ENCODE measurements at places on chromosomes 5 and 9. TPM values are rescaled to one million over a fixed set of nuclear protein-coding genes. Genes with fewer than 3 reads are reported as not detected.

- no peak for DNase-seq
Observed at GRCh38 chr5:169703813-169704212, 66.7 kb downstream of the DOCK2 start.

GRCh38 chr9:126293522-126293889 lies 33.1 kb upstream of the MVB12B start:
- DNase-seq = no peak

DNA sequence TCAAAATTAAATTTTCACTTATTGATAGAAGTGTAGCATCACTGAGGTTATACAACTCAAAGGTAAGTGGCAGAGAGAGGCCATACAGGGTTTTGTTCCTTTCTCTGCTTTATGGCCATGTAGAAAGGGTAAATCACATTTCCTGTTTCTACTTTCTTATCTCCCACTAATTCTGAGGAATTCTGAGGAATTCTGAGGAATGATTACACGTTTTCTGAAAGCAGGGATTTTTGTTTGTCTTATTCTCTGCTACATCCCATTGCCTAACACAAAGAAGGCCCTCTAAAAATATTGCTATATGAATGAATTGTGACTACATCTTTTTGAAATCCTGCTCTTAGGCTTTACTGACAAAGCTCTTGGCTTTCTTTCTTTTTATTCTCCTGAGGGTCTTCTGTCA lies 516.9 kb upstream of the ZNF608 start:
- DNase-seq = peak; percentile 9

Gene CNTNAP3B
- total RNA-seq = 4.1 TPM

DNA sequence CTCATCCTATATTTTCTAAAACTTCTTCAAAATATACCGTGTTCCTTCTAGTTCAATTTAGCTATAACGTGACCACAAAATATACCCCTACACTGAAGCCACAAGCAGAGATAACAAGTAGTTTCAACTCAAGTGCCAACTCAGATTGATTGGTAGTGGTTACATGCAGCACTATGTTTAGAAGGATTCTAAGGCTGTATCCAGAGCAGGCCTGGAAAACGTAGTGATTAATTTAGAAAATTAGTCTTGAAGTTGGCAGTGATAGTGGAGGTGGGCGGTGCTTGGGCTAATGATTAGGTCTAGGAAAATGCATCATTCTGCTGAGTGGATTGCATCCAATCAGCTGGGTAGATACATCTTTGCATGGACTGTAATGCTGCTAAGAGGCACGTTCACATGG lies 61.5 kb downstream of the MAMDC2 start:
- no peak for DNase-seq

Gene SEMA4D
- total RNA-seq = 5.0 TPM

- DNase-seq = no peak
Observed at GRCh38 chr9:6771722-6772121, 13.9 kb downstream of the KDM4C start.

Gene TSSK1B
- not detected for total RNA-seq

DNA sequence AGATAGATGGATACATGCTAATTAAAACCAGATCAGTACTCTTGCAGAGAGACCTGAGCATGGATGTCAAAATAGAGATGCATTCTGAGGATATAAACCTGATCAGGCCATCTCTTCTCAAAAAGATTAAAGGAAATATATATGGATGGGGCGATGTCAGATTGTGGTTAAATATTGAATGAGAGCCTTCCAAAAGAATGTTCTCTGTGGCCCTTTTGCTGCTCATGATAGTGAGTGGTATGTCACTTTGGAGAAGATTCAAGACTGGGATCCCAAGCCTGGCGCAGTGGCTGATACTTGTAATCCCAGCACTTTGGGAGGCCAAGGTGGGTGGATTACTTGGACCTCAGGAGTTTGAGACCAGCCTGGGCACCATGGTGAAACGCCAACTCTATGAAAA lies 20.5 kb downstream of the ZNF131 start:
- no peak for DNase-seq

Gene DMRT2
- not detected for total RNA-seq

DNA sequence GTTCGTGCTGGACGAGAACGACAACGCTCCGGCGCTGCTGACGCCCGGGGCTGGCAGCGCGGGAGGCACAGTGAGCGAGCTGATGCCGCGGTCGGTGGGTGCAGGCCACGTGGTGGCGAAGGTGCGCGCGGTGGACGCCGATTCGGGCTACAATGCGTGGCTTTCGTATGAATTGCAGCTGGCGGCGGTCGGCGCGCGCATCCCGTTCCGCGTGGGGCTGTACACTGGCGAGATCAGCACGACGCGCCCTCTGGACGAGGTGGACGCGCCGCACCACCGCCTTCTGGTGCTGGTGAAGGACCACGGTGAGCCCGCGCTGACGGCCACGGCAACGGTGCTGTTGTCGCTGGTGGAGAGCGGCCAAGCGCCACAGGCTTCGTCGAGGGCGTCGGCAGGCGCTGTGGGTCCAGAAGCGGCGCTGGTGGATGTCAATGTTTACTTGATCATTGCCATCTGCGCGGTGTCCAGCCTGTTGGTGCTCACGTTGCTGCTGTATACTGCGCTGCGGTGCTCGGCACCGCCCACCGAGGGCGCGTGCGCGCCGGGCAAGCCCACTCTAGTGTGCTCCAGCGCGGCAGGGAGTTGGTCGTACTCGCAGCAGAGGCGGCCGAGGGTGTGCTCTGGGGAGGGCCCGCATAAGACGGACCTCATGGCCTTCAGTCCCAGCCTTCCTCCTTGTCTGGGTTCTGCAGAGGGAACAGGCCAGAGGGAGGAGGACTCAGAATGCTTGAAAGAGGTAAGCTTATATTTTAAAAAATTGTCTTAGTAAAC lies 2.2 kb downstream of the PCDHA13 start:
- no peak for DNase-seq

Gene FLT4
- 0.31 TPM for total RNA-seq

- no peak for DNase-seq
Observed at GRCh38 chr5:17204133-17204489, 13.3 kb upstream of the BASP1 start.

DNA sequence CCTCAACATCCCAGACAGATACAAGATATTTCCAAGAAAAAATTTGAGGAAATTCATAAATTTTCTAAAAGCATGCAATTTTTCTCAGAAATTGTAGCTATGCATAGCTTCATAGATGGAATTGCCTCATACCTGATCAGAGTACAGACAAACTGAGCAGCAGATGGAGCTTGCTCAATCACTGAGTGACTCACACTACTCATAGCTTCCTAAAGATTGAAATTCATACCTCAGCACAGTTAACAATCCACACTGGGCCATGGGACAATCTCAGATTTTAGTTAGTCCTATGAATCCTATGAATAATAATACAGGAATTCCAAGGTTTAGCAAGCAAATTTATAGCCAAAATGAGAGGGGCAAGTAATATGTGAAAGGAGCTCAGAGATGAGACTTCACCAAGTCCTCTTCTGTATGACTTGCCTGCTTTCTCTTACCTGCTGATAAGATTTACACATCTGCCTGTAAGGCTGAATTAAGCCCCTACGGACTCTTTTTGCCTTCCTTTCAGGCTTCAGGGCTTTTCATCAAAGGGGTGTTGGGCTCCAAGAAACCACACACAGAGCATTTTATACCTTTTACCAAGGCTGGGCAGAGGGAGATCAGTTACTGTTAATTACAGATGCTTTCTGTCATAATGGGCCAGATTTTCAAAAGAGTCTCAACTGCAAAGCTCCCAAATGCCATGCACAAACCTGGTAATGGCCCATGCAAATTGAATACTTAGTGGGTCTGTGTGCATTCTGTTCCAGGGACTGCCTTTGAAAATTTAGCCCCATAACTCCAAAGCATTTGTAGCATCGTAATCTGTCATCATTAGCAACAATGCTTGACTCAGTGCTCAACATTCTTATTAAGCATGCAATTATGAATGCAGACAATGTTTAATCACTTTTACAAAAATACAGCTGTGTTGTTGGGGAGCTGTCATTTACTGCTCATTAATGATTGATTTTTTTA lies 439.3 kb downstream of the DTWD2 start:
- peak; percentile 65 for DNase-seq

GRCh38 chr5:57302643-57303042 lies 128.8 kb downstream of the GPBP1 start:
- DNase-seq = peak; percentile 44

Gene SPINK6
- 1.2 TPM for total RNA-seq

GRCh38 chr9:124495126-124496074 lies 11.8 kb downstream of the NR5A1 start:
- no peak for DNase-seq

Gene PRKAA1
- total RNA-seq = 58.3 TPM

- DNase-seq = no peak
Observed at GRCh38 chr9:128213746-128214497, 10.7 kb downstream of the DNM1 start.

DNA sequence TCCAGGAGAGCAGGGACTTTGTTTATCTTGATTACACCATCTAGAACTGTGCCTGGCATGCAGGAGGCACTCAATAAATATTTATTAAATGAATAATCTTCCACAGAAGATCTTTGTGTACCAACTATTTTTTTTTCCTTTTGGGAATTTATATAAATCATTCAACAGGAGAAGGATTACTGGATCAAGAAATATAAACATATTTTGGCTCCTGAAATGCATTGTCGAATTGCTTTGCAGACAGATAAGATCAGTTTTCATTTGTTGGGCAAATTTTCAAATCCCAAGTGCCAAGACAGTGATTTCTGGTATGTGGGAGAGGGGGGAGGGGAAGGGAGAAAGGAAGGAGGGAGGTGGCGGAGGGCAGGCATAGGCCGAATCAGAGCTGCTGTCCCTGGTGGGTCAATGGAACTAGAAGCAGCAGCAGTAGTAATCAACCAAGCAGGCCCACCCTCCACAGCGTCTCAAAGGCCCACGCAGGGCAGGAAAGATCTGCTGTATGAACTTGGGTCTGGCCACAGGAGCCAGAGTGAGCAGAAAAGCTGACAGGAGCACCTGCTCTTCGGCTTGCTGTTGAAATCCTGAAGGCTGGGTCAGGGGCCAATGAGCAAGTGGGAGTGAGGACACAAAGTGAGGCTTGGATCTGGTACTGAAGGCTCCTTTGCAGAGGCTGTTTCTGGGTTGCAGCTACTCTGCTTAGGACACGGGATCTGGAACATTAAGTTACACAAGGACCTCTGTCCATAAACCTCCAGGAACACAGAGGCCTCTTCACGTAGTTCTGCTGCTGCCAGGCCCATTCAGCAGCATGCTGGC lies 15.8 kb upstream of the TRAF1 start:
- DNase-seq = no peak

- no peak for DNase-seq
Observed at GRCh38 chr9:123344192-123344949, 11.6 kb upstream of the CRB2 start.

Gene KIF12
- total RNA-seq = not detected

DNA sequence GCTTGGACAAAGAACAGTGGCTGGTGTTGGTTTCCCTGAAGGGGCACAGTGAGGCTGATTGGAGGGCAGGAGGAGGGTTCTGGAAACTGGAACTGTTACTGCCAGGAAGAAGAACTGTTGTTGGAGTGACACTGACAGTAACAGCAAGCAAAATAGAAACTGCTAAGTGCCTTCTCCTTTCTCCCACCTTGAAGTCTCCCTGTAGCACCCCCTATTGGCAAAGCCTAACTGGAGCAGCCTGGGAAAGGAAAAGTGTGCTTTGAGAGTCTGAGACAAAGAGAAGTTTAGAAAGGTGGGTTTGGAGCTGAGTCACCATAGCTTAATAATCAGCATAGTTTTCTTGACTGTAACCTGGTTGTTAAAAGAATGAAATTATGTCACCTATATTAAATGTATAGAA lies 2.5 kb upstream of the TMEM174 start:
- DNase-seq = peak; percentile 34

GRCh38 chr9:136576269-136576626 lies 30.4 kb upstream of the NOTCH1 start:
- peak; percentile 63 for DNase-seq

DNA sequence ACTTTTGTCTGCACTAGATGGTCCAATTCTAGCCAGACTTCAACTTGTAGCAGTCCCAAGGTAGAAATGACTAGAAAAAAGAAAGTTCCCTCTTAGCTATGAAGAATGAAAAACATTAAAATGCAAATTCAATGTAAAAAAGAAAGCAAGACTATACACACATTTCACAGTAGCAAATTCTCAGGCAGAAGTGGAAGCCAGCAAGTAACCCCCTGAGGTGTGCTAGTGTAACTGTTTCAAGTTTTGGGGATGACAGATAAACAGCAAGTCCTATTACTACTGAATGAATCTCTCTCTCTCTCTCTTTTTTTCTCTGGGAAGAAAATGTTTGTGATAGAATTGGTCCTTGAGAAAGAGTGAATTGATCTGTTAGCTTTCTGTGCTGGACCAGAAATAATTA lies 185.6 kb downstream of the EFNA5 start:
- DNase-seq = no peak

GRCh38 chr9:80794197-80794596 lies 895.1 kb downstream of the TLE1 start:
- DNase-seq = no peak

DNA sequence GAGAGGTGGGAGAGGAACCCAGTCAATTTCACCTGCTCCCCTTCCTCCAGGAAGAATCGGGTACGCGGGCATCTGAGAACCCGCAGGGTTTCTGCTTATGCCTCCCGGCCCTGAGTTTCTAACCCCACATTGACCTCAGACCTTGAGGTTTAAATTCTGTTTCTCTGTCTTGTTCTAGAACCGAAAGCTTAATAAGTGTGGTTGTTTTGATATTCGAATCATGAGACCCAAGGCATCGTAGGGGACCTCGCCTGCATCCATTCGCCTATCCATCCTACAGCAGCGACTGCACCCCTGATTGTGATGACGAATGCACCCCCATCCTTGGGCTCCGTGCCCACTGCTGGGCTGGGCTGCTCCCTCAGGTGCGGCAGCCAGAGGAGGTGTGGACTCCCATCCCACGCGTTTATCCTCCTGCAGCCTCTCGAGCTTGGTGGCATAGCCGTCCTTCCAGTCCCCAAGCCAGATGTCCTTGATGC lies 80.8 kb upstream of the IER5L start:
- no peak for DNase-seq

Gene RASGRF2
- total RNA-seq = 6.4 TPM

- DNase-seq = no peak
Observed at GRCh38 chr9:122071715-122072114, 21.4 kb downstream of the TTLL11 start.

- DNase-seq = peak; percentile 94
Observed at GRCh38 chr9:26955921-26956859, at the start of gene IFT74. Gene IFT74 (plus strand): TSS chr9:26956412. CDS start chr9:26961968, 5,556 bp downstream.

DNA sequence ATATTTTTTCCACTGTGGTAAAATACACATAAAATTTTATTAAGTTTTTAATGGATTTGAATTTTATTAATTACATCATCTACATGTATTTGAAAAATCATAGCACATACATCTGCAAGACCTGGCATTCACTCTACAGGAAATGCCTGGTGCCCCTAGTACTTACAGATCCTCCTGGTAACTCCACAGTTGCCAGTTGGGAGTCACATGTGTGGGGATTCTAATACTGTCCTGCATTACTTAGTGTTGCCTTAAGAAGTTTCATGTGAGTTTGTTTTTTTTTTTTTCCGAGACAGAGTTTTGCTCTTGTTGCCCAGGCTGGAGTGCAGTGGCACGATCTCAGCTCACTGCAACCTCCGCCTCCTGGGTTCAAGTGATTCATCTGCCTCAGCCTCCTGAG lies 18.1 kb downstream of the KDM3B start:
- DNase-seq = no peak

GRCh38 chr9:99030092-99030511 lies 74.8 kb upstream of the TGFBR1 start:
- DNase-seq = no peak

Gene ESM1
- 27.1 TPM for total RNA-seq

GRCh38 chr9:14031810-14032209 lies 282.1 kb downstream of the NFIB start:
- no peak for DNase-seq

Gene SHLD3
- total RNA-seq = 4.5 TPM

Gene QSOX2
- 21.7 TPM for total RNA-seq

Measured in HT1080 (cell line).